Cerebellar nuclear complex (tissue), 1 donor: ENCODE measurements at places on chromosomes 7 and 10.

DNA sequence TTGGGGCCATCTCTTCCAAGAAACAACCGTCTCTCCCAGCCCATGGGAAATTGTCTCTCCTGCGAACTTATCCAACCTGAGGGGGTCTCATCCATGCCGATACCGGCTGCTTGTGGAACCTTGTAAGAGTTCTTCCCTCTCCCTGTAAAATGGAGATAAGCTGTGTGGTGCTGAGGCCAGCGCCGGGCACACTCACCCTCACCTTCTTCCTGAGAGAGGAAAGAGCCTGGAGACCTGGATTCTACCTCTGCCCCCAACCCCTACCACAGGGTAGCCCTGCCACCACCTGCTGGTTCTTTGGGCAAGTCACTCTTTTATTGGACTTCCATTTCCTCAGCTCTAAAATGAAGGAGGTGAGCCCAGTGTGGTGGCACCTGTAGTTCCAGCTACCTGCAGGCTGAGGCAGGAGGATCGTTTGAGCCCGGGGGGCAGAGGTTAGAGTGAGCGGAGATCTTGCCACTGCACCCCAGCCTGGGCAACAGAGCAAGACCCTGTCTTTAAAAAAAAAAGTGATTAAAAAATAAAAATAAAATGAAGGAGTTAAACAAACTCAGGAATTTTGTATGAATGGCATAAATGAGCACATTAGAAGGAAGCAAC, 38.4 kb upstream of the PSAP start:
- no peak for DNase-seq

- DNase-seq: no peak
Measured at GRCh38 chr7:157409753-157410727, 73.2 kb downstream of the DNAJB6 start.

DNA sequence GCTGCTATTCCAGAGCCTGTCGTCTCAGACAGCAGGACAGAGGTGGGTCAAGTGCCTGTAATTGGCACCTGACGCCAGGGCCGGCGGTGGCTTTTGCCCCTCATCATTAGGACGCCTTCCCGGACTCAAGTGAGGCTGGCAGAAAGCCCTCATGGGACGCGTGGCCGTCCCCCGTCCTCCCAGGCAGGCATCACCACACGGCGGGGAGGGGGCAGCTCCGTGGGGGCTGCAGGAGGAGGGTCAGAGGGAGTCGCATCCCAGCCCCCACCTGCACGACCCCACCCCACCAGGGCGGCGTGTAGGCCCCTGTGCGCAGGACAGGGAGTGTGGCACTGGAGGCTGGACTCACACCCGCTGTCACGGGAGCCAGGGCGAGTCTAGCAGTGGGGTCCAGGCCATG, 16.3 kb downstream of the CFAP46 start:
- DNase-seq: no peak

DNA sequence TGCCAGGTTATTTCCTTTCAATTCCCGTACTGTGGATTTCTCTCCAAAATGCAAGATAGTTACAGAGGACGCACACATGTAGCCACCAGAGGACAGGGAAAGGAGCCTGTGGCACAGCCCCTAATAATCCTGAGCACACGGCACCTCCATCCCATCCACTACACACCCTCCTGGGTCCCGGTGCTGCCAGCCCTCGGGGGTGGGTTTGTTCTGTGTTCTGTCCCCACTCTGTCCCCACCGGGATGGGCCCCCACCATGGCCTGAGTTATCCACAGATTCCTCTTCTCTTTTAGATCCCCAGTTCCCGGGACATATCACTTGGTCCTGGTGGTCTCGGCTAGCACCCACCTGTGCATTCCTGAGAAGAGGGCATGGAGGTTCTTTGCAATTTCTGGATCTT, 196.9 kb upstream of the PPP2R2D start:
- no peak for DNase-seq

DNA sequence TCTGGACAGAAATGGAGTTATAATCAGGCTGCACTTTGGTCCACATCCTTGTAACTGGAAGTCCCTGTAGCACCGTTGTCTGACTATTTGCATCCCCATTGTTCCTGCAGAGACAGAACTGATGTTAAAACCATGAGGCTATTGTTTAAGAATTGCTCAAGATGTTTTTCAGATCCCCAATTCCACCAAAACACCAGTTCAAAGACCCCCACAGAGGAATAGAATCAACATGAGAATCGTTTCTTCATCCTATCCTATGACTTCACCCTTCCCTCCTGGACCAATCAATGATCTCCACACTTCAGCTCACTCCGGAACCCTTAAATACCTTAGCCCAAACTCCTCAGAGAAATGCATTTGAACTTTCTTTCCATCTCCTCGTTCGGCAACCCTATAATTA, 57.1 kb upstream of the GRID1 start:
- DNase-seq: no peak

GRCh38 chr10:108567899-108568752, 1355.2 kb downstream of the XPNPEP1 start:
- DNase-seq: no peak

DNA sequence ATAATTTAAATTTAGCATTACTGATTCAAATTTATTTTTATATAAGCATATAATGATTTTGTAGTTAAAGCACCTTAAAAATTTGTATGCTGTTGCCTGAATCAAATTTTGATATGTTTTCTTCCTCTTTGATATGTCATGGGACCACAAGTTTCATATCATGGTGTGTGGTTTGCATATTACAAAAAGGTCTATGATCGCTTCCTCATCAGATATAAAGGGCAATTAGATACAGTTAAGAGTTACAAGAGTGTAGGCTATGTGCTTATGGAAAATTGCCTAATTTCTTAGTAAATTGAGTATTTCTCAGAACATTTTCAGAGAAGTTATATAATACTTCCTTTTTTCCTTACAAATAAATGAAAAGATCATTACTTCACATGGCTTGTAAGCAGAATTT, 22.2 kb downstream of the MRC1 start:
- DNase-seq: no peak

GRCh38 chr7:25180592-25180923, 47.7 kb downstream of the NPVF start:
- DNase-seq: no peak

DNA sequence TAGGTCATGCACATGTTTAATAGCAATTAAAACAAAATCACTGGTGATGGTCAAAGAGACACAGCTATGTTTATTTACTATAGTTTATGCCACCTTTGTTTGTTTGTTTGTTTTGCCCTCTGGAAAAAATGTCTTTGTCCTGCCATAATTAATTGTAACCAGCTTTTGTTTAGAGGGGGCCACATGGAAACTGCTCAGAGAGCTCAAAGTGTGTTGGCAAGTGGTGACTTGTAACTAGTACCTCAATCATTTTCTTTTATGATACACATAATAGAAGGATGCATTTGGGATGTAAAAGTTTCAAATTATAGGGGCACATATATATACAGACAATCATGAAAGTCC, 40.2 kb downstream of the GRK5 start:
- DNase-seq: no peak

- DNase-seq: no peak
Measured at GRCh38 chr10:25455980-25456567, 281.3 kb downstream of the GPR158 start.

- DNase-seq: no peak
Measured at GRCh38 chr7:36736899-36737211, 12.6 kb upstream of the AOAH start.

DNA sequence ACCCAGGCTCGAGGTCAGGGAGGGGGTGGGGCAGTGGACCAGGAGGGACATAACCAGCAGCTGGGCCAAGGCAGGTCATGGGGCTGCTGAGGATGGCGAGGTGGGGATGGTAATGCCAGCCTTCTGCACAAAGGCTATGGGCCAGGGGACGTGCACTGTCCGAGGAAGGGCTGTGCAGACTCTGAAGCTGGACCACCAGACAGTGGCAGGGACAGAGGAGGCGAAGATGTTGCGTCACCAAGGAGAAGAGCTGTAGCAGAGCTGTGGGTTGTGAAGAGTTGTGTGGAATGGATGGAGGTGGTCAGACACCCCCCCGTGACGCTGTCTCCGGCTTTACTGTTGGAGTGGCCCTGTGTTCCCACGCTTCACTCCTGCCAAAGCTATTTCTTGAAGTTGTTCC, 1.8 kb downstream of the CLEC2L start:
- no peak for DNase-seq

DNA sequence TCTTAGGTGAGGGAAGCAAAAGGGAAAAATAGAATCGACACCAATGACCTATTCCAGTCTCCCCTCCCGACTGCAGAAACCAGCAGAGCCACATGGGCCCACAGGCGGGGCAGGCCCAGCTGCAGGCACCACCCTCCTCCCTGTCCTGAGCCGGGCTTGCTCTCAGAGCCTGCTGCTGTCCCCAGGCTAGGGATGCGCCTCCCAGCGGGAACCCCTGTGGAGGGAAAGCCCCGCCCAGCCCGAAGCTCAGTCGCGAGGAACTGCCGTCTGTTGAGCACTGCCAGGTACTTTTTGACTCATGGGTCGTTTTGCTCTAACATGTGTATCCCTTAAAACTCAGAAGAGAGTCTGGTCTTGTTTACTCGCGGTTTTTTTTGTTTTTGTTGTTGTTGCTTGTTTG, 124.5 kb upstream of the RET start:
- DNase-seq: no peak

DNA sequence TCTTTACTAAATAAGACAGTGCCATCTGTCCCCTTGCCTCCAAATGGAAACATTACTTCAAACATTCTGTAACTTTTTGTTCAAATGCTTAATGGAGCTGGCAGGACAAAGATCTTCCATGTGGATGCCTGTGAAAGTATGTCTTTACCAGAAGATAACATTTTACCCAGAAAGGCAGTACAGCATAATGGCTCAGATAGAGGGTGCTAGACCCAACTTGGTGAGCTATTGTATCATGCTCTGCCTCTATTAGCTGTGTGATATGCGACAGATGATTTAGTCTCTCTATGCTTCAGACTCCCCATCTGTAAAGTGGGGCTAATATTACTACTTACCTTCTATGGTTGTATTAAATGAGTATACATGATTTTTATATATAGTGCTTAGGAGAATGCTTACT, 8.8 kb upstream of the SMKR1 start:
- DNase-seq: no peak

DNA sequence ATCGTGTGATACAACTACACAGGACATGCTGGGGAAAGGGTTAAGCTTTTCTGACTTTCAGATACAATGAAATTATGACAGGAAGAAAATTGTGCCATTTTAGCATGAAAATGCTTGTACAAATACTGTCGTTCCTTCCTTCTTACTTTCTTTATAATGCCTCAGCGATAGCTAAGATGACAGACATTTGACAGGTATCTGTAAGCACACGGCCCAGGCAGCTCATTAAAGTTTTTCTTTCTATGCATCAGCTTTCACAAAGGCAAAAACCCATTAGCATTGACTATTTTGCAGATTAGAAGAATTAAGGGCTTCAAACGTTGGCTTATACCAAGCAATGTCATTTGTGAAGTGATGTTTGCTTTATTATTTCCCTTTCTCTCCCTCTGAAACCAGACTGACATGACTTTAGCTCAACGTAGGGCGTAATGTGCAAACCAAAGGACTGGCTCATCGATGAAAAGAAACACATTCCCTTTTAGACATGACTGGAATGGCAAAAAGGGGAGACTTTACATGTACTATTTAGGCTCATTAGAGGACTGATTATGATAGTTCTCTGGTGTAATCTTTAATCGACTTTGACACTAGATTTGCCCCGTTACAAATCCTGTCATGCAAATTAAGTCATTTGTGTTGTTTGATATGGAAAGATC, 258.4 kb upstream of the SP8 start:
- no peak for DNase-seq

GRCh38 chr10:60964257-60965235, 20.6 kb upstream of the RHOBTB1 start:
- no peak for DNase-seq

DNA sequence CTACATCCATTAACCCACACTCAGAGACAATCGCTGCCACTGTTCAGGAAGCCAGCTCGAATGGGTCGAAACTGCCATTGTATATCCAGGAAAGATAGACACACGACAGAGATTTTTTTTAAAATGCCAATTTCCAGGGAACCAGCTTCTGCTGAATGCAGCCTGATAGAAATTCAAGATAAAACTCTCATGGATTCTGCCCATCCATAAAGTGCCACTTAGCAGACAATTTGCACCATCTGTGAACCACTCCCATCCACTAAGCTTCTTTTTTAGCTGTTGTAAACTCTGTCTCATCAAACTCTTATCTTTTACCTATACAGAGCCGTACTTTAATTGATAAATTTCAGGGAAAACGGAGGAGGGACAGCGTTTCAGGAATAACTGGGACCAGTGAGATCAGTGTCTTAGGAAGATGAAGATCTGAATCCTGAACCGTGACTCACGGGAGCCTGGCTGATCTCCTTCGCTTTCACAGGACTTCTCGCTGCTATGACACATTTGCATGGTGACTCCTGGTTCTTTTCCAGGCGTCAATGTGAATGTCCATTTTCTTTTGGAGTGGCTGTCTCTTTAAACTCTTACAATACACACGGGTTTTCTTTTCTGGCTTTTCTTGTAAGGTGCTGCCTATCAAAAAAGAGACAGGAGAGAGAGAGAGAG, 103.4 kb downstream of the FAM204A start:
- DNase-seq: no peak

GRCh38 chr10:591646-592045, 97.8 kb downstream of the DIP2C start:
- DNase-seq: no peak

- peak; percentile 8 for DNase-seq
Measured at GRCh38 chr10:78507510-78508160, 474.0 kb downstream of the RPS24 start.

DNA sequence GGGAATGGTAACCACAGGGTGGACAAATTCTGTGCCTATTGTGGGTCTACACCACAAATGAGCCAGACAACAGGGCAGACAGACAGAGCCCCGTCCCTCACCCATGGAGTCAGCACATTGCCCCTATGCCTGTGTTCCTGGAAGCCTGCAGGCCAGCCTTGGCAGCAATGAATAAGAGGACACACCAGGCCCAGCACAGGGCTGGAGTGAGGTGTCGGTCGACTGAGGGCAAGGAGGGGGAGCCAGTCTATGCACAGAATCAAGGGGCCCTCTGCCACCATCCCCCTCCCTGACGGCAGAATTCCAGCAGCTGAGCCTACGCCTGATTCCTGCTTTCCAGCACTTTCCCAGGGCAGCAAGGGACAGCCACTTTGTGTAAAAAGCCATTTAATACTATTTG, 98.2 kb downstream of the CALN1 start:
- no peak for DNase-seq

DNA sequence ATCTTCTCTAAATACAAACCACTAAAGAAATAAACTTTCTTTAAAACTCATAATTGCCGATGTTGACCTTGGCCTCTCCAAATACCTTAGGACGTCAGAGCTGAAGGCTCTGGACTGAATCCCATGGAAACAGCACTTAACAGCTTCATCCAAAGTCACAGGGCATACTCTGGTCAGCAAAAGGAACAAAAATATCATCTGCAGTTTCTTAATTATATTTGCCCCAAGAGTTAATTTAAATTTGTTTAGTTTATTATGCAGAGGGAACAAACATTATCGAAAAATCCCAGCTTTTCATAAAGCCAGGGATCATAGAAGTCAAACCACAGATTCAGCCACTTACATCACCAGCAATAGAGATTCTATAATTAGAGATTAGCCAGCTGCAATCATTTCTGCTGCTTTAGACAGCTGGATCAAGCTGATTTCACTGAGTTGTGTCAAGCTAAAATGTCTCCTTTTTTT, 20.5 kb upstream of the FAM13C start:
- no peak for DNase-seq

GRCh38 chr7:73871163-73872011, 10.4 kb downstream of the TMEM270 start:
- DNase-seq: no peak
